ENCODE measurements at places on chromosomes 16 and 17.

DNA sequence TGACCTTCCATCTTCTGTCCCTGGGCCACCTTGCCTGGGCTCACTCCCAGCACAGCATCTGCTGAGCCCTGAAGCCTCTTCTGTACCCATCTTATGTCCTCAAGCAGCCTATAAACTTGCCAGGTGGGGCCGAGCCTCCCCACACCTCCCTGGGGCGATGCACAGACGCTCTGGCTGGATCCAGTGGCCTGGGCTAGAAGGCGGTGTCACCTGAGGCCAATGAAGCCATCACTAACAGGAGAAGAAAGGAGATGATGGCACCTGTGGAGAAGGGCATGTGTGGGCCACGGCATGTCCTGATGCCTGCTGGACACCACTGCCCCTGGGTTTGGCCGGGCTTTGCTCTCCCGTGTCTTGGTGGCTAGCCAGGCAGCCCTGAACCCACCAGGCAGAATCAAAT, 45.5 kb downstream of the PEMT start:
- no peak for DNase-seq

DNA sequence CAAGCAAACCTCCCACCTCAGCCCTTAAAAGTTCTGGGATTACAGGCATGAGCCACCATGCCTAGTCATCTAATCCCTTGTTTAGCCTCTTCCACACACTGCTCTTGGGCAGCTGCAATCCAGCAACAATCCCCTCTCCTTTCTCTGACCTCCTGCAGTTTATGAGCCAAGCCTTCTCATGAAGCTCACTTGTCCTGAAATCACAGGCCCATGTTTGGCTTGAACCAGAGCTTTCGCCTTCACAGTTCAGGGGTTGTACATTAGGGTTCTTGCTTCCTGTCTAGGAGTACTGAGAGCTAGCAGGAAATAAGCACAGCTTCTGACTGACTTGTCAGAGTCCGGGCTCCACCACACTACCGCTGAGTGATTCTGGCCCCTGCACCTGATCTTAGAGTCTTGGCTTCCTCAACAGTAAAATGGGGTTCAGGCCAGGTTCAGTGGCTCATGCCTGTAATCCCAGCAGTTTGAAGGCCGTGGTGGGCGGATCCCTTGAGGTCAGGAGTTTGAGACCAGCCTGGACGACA, 16.3 kb downstream of the ERAL1 start:
- peak; percentile 64 for DNase-seq

- DNase-seq, result no peak
These were observed 111.2 kb downstream of the ARHGAP44 start for GRCh38 chr17:12900474-12900873.

GRCh38 chr16:29911676-29912010, 11.4 kb downstream of the ASPHD1 start:
- DNase-seq, result no peak

GRCh38 chr17:33816842-33817617, 438.1 kb upstream of the CCL2 start:
- DNase-seq, result no peak

GRCh38 chr16:67243481-67243880, 3.8 kb downstream of the FHOD1 start:
- no peak for DNase-seq

Data from thymus (tissue), 14 donors.